ENCODE measurements at places on chromosomes 6 and 20.

- DNase-seq = no peak
Observed at GRCh38 chr6:165714907-165715306, 51.9 kb upstream of the PDE10A start.

DNA sequence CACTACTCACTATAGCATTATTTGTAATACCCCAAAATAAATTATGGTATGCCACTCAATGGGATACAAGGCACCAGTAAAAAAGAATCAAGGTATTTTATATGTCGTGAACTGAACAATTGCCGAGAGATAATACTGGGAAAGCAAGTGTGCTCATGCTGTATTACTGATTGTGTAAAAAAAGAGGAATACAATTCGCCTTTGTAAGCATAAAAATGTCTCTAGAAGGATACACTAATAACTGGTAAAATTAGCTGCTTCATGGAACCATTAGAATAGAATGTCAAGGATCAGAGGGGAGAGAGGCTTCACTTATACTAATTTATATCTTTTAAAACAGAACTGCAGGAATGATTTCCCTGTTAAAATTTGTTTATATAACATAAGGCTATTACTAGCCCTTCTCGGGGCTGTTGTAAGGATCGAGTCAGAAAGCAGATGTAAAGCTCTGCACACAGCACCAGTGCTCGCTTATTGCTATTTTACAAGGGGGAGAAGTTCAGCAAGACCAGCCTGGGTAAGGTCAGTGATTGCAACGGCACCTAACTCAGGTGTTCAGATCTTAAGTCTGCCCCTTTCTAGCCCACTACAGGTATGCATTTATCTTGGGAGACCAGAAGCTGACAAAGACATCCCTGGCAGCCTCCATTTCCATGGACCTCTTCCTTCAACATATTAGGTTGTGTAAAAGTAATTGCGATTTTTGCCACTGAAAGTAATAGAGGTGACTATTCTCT, 61.6 kb downstream of the MYH7B start:
- no peak for DNase-seq

- DNase-seq = peak; percentile 9
Observed at GRCh38 chr20:46520976-46521579, 7.7 kb upstream of the ZNF334 start.

GRCh38 chr6:107304421-107305025, 154.8 kb downstream of the PDSS2 start:
- no peak for DNase-seq

DNA sequence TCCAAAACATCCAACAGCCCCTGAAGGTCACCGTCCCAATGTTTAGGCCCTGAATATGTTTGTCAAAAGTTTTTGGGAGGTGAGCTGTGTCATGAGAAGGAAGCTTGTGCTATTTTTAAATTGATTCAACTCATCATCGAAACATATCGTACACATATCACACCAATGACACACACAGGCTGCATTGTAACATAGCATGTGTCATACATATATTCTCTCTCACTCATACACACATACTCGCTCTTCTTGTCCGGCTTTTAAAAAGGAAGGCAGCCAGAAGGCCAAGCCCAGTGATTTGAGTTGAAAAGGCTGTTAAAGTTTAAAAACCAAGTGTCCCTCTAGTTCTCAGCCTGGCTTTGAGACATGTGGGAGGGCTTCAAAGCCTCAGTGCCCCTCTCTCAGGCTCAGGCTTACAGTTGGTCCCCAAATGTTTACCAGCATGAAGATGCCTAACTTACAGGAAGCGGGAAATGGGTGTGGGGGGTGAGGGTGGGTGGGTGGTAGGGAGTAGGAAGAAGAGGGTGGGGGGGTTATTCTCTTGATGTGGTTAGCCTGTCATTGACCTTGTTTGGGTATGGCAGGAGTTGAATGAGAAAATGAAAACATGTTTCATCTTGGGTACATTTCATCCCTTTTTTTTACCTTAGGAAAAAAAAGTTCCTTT, 3.3 kb upstream of the PRDM1 start:
- DNase-seq = peak; percentile 57

GRCh38 chr6:111564482-111564945, 41.2 kb downstream of the TRAF3IP2 start:
- DNase-seq = no peak

DNA sequence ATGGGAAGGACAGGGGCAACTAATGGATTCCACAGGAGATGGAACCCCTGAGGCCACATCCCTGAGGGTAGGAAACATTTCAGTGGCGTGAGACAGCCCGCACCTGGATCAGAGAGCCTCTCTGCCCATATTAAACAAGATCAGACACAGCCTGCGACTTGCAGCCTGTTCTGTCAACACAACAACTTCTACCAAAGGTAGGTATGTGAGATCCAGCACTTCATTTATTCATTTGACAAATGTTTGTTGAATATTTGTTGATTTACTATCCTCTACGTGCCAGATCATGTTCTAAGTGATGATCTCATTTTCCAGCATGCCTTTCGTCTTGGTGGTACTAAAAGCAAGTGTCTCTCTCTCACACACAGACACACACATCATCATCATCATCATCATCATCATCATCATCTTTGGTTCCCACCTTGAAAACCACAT, 43.2 kb upstream of the NT5E start:
- no peak for DNase-seq

All from amniotic stem cell (primary cell).